ENCODE measurements at places on chromosomes 2 and 18.
A peak's percentile ranks its signal among the peaks of the same experiment; 100 is the strongest.

GRCh38 chr18:79512461-79513380, 117.0 kb downstream of the NFATC1 start:
- no peak for DNase-seq

GRCh38 chr2:207157162-207157481, 8.6 kb downstream of the KLF7 start:
- DNase-seq: no peak

DNA sequence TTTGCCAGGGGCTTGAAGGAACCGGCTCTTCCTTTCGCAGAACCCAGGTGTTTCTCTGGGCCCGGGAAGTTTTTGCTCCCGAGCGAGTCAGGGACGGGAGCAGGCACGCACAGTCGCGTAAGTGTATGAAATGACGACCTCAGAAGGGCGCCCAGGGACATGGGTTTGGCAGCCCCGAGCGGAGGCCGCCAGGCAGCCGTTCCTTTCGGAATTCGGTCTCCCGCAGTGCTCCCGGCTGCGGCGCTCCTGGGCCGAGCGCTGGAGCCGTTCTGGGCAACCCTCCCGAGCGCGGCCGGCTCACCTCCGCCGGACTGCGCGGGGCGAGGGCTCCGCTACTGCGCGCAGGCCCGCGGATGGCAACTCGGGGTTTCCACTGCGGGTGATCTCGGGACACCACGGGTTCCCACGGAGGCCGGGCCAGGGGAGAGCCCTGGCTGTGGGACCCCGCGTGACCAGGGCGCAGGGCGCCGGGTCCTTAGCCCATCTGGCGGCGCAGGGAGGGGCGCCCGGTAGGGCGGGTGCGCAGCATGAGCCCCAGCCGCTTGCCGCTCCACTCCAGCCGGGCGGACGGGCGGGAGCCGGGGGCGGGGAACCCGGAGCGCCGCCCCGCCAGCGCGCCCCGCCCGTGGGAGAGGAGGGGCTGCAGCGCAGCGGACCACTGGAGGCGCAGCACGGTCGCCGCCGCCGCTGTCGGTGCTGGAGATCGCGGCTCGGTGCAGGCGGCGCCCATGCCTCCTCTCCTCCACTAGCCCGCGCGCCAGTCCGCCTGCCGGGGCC, at the start of gene OSBPL6:
TSS of gene OSBPL6 (plus strand) at position 690 of the 777 bp plus-strand sequence. CDS start 111,673 bp downstream, outside the sequence.
- peak; percentile 93 for DNase-seq

GRCh38 chr2:53636596-53636995, 131.0 kb upstream of the CHAC2 start:
- no peak for DNase-seq

DNA sequence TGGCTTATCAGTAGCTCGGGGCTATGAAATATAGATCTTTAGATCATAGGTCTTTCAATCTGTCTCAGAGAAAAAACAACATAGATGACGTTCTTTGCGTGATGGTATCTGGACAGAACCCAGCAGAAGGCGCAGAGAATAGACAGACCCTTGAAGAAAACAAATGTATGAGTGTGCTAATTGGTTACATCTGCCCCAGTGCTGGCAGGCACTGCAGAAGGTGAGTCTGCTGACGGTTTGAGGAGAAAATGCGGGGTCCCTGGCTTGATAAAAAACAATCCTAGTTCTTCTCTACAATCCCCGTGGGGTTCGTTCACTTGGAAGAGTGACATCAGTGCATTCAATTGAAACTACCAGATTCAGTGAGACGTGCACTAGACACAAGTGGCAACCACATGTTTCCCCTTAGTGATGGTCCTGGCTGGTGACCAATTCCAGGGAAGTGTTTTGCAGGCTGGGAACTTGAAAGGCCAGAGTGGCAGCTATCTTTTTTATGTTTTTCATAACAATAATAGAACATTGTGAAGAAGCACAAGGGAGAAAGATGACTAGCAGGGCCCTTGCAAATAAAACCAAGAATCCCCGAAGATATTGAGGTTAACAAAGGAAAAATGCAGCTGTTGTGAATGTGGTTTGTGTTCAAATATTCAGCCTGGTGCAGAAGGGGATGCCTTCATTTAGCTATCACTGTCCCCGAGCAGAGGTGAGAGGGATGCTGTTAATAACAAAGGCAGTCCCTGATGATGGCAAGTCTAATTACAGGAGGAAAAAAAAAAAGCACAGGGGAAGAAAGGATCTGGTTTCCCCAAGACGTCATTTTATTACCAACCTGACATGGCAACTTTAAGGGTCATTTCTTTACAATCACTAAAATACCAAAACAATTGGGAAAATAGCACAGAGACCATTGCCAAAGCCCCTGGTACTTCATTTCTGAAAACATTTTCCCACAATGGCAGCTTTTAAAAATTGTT, 337.6 kb upstream of the FIGN start:
- DNase-seq: no peak

GRCh38 chr18:38052879-38053590, 487.4 kb upstream of the CELF4 start:
- no peak for DNase-seq

- DNase-seq: no peak
Observed at GRCh38 chr2:56749152-56749752, 565.5 kb downstream of the CCDC85A start.

DNA sequence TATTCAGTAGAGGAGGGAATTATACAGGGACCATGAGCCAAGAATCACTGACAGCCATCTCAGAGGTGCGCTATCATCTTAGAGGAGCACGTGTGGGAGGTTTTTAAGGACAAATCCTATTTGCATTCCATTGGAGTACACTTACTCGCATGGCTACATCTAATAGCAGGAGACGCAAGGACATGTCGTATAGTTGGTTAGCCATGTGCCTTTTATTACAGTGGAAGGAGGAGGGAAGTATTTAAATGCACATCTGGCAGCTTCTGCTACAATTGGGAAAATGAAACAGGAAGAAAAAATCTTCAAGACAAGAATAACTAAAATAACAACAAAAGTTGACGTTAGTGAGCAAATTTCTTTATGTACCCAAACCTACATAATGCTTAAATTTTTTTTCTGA, 86.5 kb upstream of the UGP2 start:
- no peak for DNase-seq

Measured in NCI-H526 (cell line).